ENCODE measurements at places on chromosomes 7 and 10.

GRCh38 chr7:126163647-126164046 lies 1089.1 kb downstream of the GRM8 start:
- no peak for DNase-seq

GRCh38 chr10:47224546-47225218 lies 75.3 kb upstream of the GDF10 start:
- DNase-seq: no peak

- no peak for DNase-seq
These were observed 167.7 kb downstream of the DGKB start for GRCh38 chr7:14734839-14735321.

- DNase-seq: no peak
These were observed 512 bp upstream of the VIM start for GRCh38 chr10:17227367-17228090.

- no peak for DNase-seq
These were observed 1120.6 kb downstream of the SORCS1 start for GRCh38 chr10:106043863-106044262.

- DNase-seq: no peak
These were observed 6.3 kb upstream of the SEMA3A start for GRCh38 chr7:84200859-84201258.

DNA sequence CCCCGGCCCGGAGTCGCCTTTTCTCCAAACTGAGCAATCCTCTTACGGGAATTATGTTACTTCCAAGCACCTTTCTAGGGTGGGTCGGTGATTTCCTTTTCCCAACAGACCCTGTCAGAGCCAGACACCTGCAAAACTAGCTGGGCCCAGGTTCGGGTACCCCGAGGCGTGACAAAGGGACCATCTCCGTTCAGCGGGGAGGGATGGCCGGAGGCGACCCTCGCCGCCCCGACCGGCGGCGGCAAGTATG lies 445 bp downstream of the PPA1 start:
- peak; percentile 7 for DNase-seq

GRCh38 chr7:48074204-48074654 lies 14.8 kb upstream of the UPP1 start:
- no peak for DNase-seq

DNA sequence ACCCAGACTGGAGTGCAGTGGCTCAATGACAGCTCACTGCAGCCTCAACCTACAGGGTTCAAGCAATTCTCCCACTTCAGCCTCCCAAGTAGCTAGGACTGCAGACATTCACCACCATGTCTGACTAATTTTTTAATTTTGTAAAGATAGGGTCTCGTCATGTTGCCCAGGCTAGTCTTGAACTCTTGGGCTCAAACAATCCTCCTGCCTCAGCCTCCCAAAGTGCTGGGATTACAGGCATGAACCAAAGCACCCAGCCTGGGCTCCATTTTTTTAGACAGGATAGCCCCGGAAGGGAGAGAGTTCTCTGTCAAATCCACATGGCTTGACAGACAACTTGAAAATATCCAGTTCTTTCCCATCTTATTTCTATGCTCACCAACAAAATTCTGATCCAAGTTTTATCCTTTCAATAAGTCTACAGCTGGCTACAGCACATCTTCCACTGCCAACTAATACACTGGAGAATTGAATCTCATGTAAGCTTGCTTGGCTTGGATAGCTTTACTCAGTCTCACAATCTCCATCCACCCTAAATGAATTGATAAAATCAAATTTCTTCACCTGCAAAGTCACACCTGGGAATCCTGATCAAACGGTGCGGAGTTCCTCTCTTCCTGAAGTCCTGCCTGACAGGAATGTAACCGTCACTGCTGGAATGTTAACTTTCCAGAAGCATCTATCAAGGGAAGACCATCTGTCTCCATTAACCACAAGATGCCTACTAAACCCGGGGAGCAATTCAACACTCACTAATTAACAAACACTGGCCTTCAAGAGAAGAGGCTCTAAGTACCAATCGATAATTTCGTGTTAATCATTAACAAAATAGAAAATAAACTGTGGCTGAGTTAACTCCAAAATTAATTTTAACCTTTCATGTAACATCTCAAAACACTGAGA lies 239.7 kb upstream of the MKLN1 start:
- no peak for DNase-seq

- DNase-seq: no peak
These were observed 416.4 kb downstream of the AUTS2 start for GRCh38 chr7:70014472-70015177.

GRCh38 chr10:12679636-12680035 lies 321.9 kb downstream of the CCDC3 start:
- DNase-seq: no peak

DNA sequence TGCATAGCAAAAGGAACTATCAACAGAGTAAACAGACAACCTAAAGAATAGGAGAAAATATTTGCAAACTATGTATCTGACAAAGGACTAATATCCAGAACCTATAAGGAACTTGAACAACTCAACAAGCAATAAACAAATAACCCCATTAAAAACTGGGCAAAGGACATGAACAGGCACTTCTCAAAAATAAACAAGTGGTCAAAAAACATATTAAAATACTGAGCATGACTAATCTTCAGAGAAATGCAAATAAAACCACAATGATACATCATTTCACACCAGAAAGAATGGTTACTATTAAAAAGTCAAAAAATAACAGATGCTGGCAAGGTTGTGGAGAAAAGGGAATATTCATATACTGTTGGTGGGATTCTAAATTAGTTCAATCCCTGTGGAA lies 17.1 kb downstream of the MAGI2 start:
- no peak for DNase-seq

DNA sequence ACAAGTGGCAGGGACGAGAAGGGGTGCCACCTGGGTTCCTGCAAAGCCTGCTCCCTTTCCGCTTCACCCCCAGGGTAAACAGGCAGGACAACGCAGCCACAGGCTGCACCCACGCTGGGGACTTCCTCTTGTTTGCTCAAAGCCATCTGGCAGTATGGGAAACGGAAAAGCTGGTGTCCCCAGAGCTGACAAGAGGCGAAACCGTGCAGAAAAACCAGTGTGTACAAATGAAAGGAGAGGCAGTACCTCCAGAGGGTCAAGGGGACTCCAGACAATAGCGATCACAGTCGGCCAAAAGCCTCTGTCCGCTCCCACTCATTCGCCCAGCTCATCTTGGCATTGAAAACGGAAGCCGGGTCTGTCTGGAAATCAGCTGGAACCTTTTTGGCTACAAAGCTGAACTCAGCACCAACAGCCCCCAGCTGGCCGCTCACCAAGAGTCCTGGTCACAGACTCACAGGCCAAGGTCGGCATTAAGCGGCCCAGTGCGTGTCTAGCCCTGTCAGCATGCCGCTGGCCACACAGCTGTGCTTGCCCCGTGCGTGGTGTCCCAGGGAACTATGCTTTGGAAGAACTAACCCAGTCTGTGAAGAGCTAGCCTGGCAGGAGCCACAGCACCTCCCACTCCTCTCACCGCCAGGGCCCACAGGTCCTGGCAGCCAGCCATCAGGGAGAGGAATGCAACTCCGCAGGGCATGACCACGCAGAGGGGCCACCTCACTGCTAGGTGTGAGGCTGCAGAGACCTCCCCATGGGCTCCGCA lies 10.4 kb downstream of the TNS3 start:
- DNase-seq: no peak

DNA sequence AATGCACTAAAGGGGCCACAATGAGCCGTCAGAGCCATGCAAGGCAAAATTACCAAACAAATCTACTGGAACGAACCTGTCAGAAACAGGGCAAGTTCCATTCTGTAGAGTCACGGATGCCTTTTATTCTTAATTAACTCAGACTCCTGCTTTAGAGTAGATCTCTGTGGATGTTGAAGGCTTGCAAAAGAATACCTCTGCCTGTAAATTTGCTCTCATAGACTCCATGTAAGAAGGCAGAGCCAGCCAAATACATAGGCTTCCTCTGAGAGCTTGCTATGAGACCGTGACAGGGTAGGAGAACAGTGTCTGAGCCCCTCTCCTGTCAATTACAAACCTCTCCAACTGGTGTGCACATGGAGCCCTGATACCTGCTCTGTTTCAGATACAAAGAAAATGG lies 787.9 kb upstream of the POM121L12 start:
- DNase-seq: no peak

GRCh38 chr10:1368842-1369171 lies 312.6 kb downstream of the WDR37 start:
- DNase-seq: peak; percentile 30

DNA sequence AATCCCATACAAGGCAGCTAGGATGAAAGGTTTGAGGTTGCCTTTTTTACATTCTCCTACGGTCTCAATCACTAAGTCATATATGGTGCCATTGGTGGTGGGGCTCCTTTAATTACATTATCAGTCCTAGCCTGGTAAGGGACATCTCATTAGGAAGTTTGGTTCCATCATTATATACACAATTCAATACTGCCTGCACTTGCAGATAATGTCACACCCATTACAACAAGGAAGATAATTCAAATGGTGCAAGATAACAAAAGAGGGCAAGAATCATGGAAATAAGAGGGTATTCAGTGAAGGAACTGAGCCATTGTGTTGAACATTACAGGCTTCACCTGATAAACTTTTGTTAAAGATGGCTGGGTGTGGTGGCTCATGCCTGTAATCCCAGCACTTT lies 1.7 kb upstream of the TMEM248 start:
- DNase-seq: no peak

GRCh38 chr10:86636311-86636710 lies 18.0 kb upstream of the OPN4 start:
- no peak for DNase-seq

DNA sequence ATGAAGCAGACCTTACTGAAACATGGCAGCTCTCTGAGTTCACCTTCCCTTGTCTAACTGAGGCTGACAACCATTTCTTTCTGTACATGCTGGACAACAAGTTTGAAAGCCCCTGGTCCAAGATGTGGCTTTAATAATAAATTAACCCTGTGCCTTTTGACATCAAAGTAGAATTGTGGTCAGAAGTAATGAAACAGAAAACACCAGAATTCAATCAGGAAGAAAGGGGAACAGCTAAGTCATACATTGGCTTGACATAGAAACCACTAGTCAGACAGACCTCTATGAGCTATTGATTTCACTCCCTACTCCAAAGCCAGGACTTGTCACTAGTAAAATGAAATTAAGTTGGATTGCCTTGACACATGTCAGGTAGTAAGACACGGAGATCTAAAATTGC lies 175.2 kb upstream of the ASAH2 start:
- DNase-seq: no peak

- no peak for DNase-seq
These were observed 58.1 kb downstream of the NRP1 start for GRCh38 chr10:33276282-33276923.

GRCh38 chr7:151615784-151616183 lies 96.1 kb upstream of the RHEB start:
- DNase-seq: no peak

- DNase-seq: no peak
These were observed 21.0 kb upstream of the ITGB1 start for GRCh38 chr10:32979041-32979440.

- no peak for DNase-seq
These were observed 191.0 kb downstream of the DGKI start for GRCh38 chr7:137655804-137656203.

DNA sequence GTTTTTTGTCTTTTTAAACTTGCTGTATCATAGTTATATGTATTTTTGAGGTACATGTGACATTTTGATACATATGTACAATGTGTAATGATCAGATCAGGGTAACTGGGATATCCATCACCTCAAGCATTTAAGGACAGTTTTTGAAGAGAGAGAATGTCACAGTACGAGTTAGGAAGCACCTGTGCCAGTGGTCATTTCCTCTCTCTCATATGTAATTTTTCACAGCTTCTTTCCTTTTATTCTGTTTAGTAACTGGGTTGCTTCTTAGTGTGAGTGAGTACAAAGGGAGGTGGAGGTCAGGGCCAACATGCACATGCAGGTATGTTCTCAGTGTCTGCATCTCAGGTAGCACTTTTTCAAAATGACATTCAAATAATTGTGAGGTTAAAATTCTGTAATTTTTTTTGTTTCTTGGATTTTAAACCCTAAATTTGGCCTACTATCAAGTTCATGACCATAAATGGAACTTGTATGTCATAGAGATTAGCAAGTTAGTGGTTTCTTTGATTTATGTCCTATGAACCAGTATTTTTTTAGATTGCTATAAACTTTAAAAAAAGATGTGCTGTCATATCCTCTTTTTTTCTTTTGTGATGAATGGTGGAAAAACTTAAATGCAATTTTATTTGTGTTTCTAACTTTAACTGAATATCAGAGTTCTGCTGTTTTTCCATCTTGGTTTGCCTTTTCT lies 42.7 kb downstream of the SNX10 start:
- DNase-seq: no peak

DNA sequence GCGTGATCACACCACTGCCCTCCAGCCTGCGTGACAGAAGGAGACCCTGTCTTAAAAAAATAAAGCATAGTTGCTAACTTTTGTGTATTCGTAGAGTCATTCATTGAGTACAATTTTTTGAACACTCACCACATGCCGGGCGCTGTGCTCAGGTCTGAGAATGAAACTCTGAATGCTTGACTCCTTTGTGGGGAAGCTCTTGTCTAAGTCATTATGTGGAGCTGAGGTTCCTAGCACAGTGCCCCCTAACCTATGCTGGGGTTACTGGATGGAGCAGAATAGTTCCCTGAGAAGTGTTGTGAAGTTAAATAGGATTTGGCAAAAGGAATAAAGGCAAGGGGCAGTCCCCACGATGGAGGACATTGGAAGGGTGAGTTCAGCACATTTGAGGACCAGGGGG lies 123.3 kb downstream of the CELF2 start:
- DNase-seq: no peak

GRCh38 chr7:80134536-80135308 lies at the start of gene GNAI1:
Gene GNAI1 (plus strand): TSS chr7:80134831. CDS start chr7:80135161, 330 bp downstream.
- DNase-seq: no peak

DNA sequence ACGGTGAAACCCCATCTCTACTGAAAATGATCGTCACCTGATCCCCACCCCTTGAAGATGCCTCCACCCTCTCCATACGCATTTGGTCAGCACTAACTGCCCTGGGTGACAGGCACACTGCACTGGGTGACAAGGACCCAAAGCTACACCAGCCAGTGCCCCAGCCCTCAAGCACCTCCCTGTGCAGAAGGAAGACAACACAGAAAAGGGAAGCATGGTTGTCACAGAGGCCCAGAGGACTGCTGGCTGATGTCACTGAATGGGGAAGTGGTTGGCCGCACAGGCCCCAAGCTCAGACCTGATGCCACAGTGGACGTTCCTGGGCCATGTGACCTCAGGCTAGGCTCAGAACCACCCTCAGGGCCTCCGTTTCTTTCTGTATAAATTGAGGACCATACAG lies 4.2 kb upstream of the PILRA start:
- no peak for DNase-seq

- no peak for DNase-seq
These were observed 187.2 kb downstream of the FGFR2 start for GRCh38 chr10:121411004-121411403.

All from activated T-cell treated with anti-CD3 and anti-CD28 coated beads for 24 hours (primary cell).